ENCODE measurements at places on chromosomes 1 and 21.

DNA sequence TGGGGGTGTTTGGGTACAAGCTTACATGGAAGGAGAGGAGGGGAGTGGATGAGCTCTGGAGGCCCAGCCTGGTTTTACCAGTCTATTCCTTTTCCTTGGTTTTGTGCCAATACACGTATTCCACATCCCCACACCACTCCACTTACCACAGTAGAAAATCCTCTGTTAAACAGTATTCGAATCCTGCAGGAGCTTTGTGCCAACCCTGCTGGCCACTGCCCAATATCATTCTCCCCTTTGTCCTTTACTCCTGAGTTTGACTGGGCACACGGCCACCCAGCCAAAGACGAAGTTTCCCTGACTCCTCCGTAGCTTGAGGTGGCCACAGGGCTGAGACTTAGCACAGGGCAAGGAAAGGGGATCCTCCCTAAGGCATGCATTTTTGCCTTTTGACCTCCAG lies 61.6 kb downstream of the TMCO4 start:
- DNase-seq: no peak

DNA sequence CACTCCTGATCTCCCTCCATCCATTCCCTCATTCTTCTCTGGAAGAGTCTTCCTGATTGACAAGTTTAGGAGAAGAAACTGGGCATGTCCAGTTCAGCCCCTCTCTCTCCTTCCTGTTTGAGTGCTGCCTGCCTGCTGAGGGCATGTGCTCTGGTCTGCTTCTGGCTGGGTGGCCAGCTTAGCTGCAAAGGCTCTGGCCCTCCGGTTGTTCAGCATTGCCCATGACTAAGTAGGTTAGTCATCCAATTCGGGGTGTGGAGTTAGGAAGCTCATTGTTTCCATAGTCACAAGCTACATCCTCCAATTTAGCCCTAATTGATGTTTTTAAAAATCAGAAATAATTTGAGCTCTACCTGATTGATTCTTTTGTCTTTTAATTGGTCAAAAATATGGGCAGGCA lies 25.6 kb upstream of the PLA2G2E start:
- no peak for DNase-seq

DNA sequence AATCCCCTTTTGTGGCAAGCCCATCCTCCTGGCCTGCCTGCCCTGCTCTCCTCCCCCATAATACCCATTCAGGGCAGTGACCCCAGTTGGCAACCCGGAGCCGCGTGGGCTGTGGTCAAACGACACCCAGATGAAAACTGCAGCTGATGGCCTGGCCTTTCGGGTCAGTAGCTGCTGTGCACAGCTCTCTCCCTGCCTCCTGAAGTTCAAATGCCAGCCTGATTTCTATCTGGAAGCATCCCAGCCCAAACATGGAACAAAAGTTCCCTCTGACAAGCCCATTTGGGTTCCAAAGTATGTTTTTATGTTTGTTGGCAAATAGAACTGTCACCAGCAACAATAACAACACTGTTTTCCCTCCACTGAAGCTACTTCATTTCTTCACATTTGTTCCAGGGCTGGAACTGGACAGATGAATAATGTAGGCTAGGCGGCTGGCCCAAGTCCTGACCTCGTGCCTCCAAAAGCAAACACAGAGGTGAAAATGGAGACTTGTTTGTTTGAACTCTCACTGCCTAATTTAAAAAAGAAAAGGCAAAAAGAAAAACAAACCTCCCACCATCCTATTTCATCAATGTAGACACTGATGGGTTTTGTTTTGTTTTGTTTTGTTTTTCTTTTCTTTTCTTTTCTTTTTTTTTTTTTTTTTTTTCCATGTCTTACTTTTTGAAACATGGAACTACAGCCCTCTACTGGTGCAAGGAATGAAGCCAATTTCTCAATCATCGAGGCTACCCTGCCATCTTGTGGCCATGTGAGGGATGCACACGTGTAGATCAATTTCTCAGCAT lies 179.0 kb downstream of the ADSS2 start:
- peak; percentile 28 for DNase-seq

GRCh38 chr1:110672753-110673108 lies 2.0 kb downstream of the KCNA3 start:
- no peak for DNase-seq

- DNase-seq: no peak
Observed at GRCh38 chr1:208105756-208106155, 138.4 kb downstream of the PLXNA2 start.

- DNase-seq: no peak
Observed at GRCh38 chr1:61079898-61080336, 2.4 kb upstream of the NFIA start.

- peak; percentile 2 for DNase-seq
Observed at GRCh38 chr21:38831526-38832467, 26.1 kb downstream of the ETS2 start.

- DNase-seq: no peak
Observed at GRCh38 chr1:85406887-85407533, 57.9 kb downstream of the DDAH1 start.

DNA sequence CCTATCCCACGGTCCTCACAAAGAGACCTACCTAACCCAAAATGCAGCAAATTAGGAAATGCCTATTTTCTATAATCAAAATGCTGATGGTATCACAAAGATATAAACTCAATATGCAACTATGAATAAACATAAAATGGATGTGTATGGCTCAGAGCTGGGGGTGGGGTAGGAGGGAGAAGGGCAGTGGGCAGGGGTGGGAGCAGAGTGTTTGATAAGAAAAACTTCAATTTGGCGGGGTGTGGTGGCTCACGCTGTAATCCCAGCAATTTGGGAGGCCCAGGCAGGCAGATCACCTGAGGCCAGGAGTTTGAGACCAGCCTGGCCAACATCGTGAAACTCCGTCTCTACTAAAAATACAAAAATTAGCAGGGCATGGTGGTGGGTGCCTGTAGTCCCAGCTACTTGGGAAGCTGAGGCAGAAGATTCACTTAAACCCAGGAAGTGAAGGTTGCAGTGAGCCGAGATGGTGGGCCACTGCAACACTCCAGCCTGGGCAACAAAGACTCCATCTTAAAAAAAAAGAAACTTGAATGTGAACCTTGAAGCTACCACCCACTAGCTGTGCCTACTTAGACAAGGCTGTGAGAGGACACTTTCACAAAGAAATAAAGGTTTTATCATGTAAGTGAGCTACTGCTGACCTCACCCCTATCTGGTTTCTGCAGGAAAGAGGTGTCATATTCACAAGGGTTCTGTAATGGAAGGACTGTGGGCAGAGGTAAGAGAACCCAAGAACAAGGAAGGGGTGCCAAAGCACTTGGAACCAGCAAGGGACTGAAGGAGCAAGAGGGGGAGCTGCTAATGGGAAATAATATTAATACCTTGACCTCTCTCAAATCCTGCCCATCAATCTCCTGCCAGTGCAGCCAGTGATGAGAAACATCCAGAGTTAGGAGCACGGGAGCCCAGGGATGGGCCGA lies 53.0 kb downstream of the HLCS start:
- DNase-seq: no peak

DNA sequence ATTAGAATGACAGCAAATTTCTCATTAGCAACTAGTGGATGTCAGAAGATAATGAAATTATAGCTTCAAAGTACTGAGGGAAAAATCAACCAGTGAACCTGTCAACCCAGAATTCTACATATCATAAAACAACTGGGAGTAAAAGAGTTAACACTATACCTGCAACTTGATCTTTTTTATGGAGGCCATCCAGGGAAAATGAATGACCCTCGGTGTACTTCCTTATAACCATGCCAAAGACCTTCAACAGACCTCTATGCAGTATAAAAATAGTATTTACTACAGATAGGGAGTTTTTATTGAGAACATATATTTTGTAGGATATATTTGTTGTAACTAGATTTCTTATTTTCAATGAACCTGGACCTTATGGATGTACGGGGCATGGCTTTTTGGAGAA lies 392.5 kb upstream of the ZRANB2 start:
- no peak for DNase-seq

DNA sequence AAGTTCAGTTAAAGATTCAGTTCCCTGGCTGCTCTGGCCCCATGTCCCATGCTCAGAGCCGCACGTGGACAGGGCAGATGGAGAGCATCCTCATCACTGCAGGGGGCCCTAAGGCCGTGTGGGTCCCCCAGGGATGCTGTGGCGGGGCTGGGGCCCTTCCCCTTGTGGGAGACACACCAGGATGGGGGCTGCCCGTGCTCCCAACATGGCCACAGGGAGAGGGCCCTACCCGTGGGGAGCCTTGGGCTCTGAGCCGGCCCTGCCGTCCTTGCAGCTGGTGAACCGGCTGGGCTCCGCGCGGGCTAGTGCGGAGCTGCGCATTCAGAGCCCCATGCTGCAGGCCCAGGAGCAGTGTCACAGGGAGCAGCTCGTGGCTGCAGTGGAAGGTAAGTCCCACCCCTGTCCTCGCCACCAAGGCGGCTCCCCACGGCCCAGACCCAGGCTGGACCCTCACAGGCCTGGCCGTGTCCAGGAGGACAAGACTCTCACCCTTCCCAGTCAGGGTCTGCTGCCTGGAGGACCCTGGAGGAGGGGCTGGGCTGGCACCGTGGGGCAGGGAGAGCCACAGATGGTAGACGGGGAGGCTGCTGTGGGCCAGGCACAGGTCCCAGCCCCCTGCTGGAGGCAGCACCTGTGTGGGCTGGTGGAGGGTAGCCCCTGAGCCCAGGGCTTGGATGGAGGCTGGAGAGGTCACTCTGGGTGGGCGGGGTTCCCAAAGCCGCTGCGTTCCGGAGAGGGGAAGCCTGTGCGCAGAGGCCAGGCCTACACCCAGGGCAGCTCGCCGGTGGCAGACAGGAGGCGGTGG lies 53.8 kb downstream of the TRIM11 start:
- no peak for DNase-seq

GRCh38 chr1:206703661-206704060 lies 19.0 kb downstream of the MAPKAPK2 start:
- no peak for DNase-seq

DNA sequence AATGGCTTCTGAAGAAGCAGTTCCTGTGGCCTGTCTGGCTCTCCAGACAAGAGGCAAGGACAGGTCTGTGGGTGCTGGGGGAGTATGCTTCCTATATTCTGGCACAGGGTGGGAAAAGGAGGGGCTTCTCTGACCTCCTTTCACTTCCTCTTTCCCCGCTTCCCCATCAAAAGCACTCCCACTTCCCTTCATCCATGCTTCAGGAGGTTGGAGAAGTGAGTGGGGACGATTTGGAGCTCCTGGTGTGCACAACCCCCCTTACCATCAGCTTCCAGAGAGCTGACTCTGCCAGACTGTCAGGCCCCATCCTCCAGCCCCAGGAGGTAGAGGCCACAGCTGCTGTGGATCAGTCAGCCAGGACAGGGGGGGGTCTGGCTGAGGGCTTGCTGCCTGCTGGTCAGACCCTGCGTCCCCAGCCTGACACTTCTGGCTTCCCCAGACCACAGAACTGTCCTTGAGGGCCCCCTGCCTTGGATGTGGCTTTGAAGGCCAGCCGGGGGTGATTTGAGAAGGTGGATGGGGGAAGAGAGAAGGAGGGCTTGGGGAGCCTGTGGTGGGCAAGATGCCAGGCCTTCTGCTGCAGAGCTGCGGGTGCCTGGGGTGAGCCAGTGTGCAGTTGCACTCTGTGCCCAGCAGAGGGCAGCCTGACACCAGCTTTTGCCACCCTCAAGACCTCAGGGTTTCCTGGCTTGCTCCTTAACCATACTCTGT lies 21.5 kb upstream of the TMEM222 start:
- peak; percentile 56 for DNase-seq

GRCh38 chr1:113369699-113370098 lies 20.6 kb upstream of the MAGI3 start:
- no peak for DNase-seq

DNA sequence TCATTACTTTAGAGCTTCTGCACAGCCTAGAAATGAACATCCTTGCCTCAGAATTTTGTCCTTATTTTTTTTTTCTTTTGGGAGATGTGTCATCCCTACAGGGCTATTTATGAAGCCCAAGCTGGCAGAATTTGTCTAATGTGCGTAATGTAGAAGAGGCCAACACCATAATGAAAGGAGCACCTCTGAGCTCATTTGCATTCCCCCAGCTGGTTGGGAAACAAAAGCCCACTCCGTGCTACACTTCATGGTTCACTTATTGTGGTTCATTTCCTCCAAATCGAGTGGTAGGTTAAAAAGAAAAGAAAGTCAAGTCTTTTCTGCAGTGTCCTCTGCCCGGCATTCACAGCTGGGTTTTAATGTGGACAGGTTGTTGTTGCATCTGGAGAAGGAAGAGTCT lies 73.5 kb downstream of the KAZN start:
- no peak for DNase-seq

GRCh38 chr1:83773059-83773458 lies 225.9 kb downstream of the TTLL7 start:
- no peak for DNase-seq

GRCh38 chr1:153642161-153642560 lies 8.3 kb downstream of the CHTOP start:
- no peak for DNase-seq

- DNase-seq: no peak
Observed at GRCh38 chr1:7975212-7975865, 13.8 kb downstream of the PARK7 start.

GRCh38 chr1:65421351-65422025 lies 1.0 kb downstream of the LEPR start:
- DNase-seq: no peak

- no peak for DNase-seq
Observed at GRCh38 chr1:48526008-48526710, 54.2 kb upstream of the SPATA6 start.

DNA sequence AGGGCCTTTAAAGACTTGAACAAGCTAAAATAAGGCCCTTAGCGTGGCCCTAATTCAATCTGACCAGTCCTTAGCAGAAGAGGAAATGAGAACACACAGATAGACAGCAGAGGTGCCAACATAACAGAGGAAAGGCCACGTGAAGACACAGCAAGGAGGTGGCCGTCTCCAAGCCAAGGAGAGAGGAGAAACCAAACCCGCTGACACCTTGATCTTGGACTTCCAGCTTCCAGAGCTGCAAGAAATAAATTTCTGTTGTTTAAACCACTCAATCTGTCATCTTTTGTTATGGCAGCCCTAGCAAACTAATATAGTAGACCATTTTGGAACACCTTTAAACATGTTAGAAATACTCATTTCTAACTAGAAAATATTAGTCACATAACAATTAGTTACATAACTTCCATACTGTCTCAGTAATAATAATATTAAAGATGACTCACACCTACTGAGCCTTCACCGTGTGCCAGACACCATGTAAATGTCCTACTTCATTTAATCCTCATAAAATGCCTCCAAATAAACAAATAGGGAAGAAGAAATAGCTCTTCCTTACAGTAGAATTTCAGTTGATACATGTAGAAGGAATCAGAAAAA lies 47.9 kb downstream of the S1PR1 start:
- DNase-seq: no peak

GRCh38 chr1:231663211-231663792 lies 36.7 kb downstream of the DISC1 start:
- no peak for DNase-seq

DNA sequence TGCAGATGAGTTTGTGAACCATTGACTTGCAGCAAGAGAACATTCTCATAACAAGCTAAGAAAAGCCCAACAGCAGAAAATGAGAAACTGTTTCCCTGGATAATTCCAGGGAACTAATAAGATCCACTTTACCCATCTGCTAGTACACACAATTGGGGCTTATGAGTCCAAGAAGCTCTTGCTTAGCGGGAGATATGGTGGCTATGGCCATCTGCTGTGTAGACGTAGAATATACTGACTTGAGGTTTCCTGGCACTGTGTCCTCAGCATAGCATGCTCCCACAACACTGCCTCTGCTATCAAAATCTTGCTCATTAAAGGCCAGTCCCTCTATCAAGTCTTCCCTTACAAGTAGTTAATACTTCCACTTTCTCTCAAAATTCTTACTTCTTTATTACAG lies 6.8 kb upstream of the RXRG start:
- no peak for DNase-seq
